ENCODE measurements at places on chromosomes 6 and 20.

- no peak for DNase-seq
These were observed 58.5 kb downstream of the SCAF8 start for GRCh38 chr6:154791556-154792317.

DNA sequence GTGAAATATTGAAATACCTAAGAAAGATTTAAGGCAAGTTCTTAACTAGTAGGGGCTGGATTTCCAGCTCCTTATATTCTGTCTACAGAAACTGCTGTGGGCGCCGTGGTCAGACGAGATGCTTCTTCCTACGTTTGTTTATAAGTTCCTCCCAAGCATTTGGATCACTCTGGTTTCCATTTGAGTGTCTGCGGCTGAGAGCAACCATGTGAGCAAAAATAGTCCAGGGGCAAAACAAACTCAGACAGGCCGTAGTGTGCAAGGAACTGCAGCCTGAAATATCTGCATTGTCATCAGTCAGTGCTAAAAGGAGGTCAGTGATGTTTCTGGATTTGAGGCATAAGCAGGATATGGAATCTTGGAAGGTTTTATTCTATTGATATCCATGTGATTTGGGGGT lies 485.9 kb upstream of the JAG1 start:
- no peak for DNase-seq

GRCh38 chr6:16816891-16817290 lies 55.6 kb upstream of the ATXN1 start:
- no peak for DNase-seq

GRCh38 chr6:95285881-95286280 lies 291.5 kb upstream of the MANEA start:
- DNase-seq = no peak

DNA sequence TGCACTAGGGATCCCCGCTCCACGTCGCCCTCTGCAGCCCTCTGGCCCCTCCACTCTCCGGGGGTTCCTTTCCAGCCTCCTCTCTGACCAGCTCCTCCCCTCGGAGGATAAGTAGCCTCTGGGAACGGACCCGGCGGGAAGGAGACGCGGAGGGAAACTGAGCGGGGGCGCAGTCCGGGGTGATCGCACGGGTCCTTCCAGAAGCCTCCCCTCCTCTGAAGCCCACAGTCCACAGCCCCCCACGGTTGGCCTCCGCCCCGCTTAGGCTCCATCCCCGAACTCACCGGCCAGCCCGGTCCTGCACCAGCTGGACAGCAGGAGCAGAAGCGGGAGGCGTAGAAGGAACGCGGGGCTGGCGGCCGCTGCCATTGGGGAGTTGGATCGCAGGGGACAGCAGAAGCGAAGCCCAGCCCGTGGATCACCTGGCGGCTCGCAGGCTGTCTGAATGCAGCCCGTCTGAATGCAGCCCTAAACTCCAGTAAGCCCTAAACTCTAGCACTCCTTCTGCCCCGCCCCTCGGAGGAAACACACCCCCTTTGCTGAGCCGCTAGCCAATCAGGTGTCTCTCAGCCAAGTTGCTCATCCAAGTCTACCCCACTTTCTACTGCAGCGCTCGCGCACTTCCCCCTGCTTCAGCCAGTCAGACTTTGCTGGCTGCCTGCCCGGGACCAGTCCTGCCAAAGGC lies at the start of gene RAET1G:
Gene RAET1G, minus strand, starts transcription at position 480 of the 685 bp plus-strand sequence. Its CDS starts 111 bp downstream, at position 369.
- peak; percentile 38 for DNase-seq

DNA sequence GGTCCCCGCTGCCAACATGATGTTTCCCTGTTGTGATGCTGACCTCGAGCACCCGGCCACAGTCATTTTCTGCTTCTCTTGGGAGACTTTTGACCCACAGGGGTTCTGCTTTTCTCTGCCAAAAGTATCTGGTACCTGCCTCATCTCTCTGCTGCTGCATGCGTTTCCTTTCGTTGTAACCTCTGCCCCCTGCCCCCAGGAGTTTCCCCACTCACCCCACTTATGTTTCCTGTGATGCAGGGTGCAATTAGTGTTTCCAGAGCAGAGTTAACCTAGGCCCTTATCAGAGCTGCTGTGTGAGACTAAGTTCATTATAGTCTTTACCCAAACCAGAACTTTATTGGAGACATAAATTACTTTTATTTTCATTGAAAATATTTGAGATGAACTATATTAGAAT lies 65.2 kb upstream of the EDN3 start:
- no peak for DNase-seq

DNA sequence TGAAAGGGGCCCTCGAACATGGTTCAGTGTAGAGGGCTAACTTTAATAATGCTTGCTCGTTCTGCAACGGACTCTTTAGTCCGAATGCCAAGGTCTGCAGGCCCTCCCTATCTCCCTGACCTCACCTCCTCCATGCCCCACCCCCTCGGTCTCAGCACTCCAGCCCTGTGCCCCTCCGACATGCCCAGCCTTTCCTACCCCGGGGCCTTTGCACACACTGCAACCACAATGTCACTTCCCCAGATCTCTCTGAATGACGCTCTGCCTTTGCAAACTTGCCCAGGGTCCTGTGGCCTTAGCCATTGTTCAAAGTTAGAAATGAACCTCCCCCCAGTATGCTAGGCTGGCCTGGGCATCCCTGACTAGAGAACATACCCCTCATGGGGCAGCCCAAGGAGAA lies 50.0 kb upstream of the NFATC2 start:
- DNase-seq = no peak

DNA sequence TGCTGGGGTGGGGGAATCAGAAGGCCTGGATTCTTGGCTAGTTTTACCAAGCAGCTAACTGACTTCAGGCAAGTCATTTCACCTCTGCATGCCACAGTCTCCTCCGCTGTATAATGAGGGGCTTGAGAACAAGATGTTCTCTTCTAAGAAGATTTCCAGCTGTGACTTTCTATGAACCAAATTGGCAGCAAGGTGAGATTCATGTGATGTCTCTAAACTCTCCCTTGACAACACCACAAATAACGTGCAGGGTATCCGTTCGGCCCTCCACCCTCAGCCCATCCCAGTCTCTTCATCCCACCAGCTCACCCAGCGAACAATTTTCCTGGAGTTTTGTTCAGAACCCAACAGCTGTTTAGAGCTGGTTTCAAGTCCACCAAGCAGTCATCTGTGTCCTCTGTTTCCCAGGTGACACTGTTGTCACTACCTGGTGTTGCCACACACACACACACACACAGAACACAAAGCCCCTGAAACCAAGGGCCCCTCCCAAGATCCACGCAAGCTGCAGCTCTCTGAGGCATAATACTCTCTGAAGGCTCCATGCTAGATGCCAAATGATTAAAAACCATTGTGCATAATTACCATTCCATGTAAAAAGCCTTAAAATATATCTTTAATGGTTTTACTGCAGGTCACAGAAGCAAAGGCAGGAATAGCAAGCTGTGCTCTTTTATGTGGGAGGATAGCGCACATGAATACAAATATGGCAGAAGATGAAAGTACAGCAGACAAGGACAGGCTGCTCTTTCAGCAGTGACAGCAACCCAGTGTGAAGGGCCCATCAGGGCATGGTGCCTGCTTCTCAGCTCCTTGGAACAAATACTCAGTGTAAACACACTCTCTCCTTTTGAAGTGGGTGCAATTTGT lies 48.2 kb downstream of the ARHGAP18 start:
- peak; percentile 12 for DNase-seq

Data from NCI-H510A (cell line).